ENCODE measurements at places on chromosomes 2 and 18. TPM values are rescaled to one million over a fixed set of nuclear protein-coding genes. Genes with fewer than 3 reads are reported as not detected.

SERPINB4 gene
- total RNA-seq, result not detected

THSD7B gene
- not detected for total RNA-seq

TSN gene
- 47.2 TPM for total RNA-seq

GREB1 gene
- 0.52 TPM for total RNA-seq

ZNF892 gene
- 4.5 TPM for total RNA-seq

AGFG1 gene
- 153 TPM for total RNA-seq

LYG2 gene
- total RNA-seq, result not detected

L3MBTL4 gene
- not detected for total RNA-seq

TMEM17 gene
- 1.6 TPM for total RNA-seq

Measured in myocyte (in vitro differentiated cells).